ENCODE measurements at places on chromosomes 7 and 10. TPM values are rescaled to one million over a fixed set of nuclear protein-coding genes. Genes with fewer than 3 reads are reported as not detected.

The ACHE gene
- 2.2 TPM for total RNA-seq

The CXCL12 gene
- total RNA-seq: 42.0 TPM

The ING3 gene
- total RNA-seq: 17.0 TPM

The VAX1 gene
- total RNA-seq: not detected

The LIPJ gene
- total RNA-seq: not detected

The NUPR2 gene
- total RNA-seq: not detected

The LGI1 gene
- 0.33 TPM for total RNA-seq

The GLI3 gene
- total RNA-seq: 6.9 TPM

The NPTX2 gene
- total RNA-seq: not detected

The MMP21 gene
- not detected for total RNA-seq

The FAM180A gene
- 80.0 TPM for total RNA-seq

The C10orf67 gene
- 0.44 TPM for total RNA-seq

The C7orf33 gene
- total RNA-seq: not detected

The LEP gene
- not detected for total RNA-seq

The OR6B1 gene
- not detected for total RNA-seq

The CDC14C gene
- 0.17 TPM for total RNA-seq

The CRYGN gene
- 0.58 TPM for total RNA-seq

The LIPN gene
- not detected for total RNA-seq

The SLIT1 gene
- under 0.01 TPM for total RNA-seq

The DRGX gene
- total RNA-seq: not detected
